Diencephalon (tissue), 1 donor: ENCODE measurements at places on chromosomes 2 and 18. TPM values are rescaled to one million over a fixed set of nuclear protein-coding genes. Genes with fewer than 3 reads are reported as not detected.

The AUP1 gene
- total RNA-seq = 48.2 TPM

The PAIP2B gene
- total RNA-seq = 20.3 TPM

The PLGLB1 gene
- total RNA-seq = 7.4 TPM

The HOXD10 gene
- total RNA-seq = not detected

The RNU2-63P gene
- total RNA-seq = not detected
